Spinal cord (tissue), 10 donors: ENCODE measurements at places on chromosomes 6 and 20. TPM values are rescaled to one million over a fixed set of nuclear protein-coding genes. Genes with fewer than 3 reads are reported as not detected.

Gene MYH7B
- polyA plus RNA-seq, result 5.5 TPM

Gene SRSF3
- polyA plus RNA-seq, result 336 TPM

Gene TMC2
- polyA plus RNA-seq, result 3.5 TPM

Gene ETV7
- 0.29 TPM for polyA plus RNA-seq

Gene EMILIN3
- polyA plus RNA-seq, result 9.9 TPM

DNA sequence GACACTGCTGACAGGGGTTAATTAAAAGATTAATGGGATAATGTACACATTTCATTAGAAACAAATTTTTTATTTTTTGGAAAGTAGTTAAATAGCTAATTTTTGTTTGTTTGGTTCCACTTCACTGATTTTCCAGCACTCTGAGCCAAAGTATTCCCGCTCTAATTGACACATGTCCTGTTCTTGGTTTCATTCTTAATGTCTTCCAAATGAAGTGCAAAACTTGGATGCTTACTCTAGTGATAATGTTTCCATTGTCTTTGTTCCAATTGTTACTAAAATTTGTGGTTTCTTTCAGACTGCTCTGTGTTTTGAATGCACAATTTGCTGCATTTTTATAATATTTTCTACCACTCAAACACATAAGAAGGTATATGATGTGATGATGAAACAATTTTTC lies 794.3 kb downstream of the PHF3 start:
- no peak for DNase-seq

GRCh38 chr6:19413323-19413722 lies 423.8 kb upstream of the ID4 start:
- no peak for DNase-seq

DNA sequence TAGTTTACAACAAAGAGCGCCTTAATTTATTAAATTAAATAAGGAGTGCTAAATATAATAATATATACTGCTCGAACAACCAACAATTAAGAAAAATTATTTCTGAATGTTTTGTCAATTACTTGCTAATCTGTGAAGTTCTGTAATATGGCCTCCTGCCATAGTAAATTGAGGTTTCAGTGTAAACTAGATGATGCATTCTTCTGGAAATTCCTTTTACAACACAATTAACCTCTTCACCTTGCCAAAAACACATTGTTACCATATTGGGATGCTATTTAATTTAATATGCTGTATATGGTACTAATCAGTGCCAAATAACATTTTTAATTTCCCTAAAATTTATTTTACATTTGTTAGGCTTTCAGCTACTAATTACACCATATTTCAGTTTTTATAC lies 808.4 kb upstream of the CITED2 start:
- DNase-seq, result no peak

DNA sequence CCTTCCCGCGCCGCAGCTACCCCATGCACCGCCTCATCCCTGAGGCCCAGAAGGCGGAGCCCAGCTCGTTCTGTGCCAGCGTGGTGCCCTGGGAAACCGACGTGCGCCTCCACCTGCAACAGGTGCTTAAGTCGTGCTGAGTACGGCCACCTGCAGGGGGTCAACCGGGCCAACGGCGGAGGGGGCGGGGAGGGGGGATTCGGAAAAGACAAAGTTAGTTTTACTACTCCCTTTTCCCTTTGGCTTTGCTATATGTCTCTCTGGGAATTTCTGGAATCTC lies 168.9 kb downstream of the CDK19 start:
- no peak for DNase-seq

DNA sequence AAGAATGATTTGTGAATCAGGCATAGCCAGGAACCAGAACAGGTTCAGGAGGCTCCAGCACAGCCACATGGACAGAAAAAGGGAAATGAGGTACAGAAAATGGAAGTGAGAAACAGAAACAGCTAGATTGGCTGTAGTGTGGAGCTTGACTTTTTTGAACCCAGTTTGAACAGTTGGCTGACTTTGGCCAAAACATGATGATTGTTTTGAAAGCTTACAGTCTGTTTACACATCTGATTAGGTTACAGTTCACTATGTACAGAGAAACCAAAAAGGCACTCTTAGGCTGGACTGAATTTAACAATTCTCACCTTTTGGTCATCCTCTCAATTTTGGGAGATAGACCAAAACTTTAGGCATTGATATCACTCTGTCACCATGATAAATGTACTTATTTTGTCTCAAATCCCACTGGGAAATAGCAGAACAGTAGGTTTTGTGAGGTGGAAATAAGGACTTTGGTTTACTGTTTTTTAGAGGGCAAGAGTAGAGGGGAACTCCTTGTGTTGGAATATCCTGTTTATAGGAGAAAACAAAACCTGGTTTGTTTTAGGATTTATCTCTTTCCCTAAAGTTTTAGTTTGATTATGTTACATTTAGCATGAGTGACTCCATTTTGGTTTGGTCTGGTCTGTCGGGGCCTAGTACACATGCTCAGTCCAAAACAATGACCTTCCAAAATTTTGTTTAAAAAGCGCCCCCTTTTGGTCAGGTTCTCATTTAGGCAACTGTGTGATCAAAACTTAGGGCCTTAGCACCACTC lies 123.1 kb downstream of the OLIG3 start:
- no peak for DNase-seq

GRCh38 chr6:129104131-129104530 lies 221.2 kb downstream of the LAMA2 start:
- DNase-seq, result no peak

DNA sequence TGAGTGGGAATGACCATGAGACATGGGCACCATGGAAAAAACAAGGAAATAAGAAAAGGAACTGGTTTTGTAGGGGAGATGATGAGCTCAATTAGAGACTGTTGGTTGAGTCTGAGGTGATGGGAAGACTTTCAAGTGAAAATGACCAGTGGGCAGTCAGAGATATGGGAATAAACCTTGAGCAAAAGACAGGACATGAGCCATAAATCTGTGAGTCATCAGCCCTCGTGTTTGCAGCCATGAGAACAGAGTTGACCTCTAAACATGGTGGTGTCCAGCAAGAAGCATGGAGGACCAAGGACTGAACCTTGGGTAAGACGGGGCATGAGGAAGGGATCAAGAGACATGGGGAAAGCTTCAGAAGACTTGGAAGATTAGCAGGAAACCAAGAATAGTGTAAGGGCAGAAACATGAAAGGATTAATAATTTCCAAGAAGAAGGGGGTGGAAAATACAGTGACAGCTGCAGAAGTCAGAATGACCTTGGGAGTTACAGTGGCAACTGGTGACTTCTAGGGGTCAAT lies 280.6 kb upstream of the PRDM1 start:
- DNase-seq, result no peak

GRCh38 chr20:51489611-51490010 lies 52.9 kb downstream of the NFATC2 start:
- DNase-seq, result no peak

GRCh38 chr6:164099269-164099865 lies 684.8 kb downstream of the QKI start:
- no peak for DNase-seq

DNA sequence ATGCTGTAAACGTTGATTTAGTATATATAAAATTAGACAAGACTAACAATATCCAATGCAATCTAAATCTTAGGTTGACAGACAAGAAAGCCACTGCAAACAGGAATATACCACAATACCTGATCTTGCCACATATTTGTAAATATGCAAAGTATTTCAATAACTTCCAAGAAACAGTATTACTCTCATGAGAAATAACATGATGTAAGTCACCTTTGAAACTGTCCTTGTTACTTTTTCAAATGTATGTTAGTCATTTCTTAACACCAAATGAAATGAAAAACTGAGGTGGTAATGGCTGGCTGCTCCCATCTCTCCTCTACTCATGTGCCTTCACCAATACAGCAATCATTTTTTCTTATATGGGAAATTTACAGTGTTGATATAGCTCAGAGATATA lies 118.7 kb downstream of the ATG5 start:
- no peak for DNase-seq

DNA sequence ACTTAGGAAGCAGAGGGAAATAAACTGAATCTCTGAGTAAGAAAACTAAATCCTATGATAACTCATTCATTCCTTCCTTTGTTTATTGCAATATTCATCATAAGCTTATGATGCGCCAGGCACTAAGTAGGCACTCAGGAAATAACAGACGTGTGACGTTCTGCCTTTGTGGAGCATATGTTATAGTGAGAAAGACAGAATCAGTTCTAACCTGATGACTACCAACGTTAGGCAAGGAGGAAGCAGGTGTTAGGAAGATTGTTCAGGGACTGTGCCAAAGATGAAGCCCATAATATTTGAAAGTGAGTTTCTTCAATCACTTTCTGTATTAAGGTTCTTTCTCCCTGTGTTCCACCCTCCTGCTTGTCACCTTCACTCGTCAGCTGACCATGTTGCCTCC lies 3.6 kb downstream of the HLA-DQA2 start:
- no peak for DNase-seq

DNA sequence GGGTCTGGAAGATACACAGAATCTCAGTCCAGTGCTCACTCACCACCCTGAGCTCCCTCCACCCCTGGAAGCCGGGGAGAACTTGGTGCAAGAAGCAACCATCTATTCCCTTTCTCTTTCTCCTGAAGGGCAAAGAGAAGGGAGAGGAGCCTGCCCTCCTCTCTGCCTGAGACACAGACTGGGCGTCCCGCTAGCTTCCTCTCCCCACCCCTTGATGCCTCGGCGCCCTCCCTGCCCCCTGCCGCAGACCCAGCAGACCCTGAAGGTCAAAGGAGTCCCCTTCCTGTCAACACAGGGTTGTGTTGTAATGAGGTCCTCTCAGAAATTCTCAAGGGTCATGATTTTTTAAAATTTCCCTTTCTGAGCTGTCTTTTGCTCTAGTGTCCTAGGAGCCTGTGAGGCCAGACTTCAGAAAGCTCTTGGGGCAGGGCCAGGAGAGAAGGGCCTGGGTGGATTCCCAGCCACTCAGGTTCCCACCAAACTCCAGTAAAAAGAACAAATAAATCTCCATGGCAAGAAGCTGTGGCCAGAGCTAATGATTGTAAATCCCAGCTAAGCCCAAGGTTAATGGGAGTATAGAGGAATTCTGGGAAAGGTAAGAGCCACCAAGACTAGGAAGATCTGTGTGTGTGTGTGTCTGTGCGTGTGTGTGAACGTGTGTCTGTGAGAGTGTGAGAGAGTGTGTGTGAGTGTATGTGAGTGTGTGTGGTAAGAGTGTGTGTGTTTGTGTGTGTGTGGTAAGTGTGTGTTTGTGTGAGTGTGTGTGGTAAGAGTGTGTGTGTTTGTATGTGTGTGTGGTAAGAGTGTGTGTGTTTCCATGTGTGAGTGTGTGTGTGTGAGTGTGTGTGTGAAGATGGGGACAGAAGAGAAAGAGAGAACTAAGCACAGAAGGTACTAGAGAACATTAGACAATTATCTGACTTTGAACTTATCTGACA lies 1.1 kb upstream of the JPH2 start:
- peak; percentile 70 for DNase-seq

- no peak for DNase-seq
Measured at GRCh38 chr6:6766230-6766905, 177.8 kb downstream of the LY86 start.

GRCh38 chr20:63265891-63266515 lies 6.6 kb upstream of the ARFGAP1 start:
- DNase-seq, result no peak

DNA sequence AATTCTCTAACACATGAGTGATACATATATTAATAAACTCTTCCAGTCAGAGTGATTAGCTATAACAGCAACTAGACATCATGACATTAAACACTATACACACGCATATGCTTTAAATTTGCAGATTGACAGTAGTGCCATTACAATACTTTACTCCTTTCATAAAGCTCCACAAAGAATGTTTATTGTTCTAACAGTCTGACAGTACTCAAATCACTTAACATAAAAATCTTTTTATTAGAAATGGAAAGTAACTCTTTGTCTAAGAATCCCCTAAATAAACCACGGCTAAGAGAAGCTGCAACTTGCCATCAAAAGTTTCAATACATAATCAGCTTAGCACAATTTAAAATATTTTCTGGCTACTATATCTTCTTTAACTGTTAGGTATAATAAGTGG lies 24.0 kb downstream of the SNX3 start:
- no peak for DNase-seq

GRCh38 chr6:67863346-67863745 lies 771.7 kb upstream of the ADGRB3 start:
- no peak for DNase-seq

DNA sequence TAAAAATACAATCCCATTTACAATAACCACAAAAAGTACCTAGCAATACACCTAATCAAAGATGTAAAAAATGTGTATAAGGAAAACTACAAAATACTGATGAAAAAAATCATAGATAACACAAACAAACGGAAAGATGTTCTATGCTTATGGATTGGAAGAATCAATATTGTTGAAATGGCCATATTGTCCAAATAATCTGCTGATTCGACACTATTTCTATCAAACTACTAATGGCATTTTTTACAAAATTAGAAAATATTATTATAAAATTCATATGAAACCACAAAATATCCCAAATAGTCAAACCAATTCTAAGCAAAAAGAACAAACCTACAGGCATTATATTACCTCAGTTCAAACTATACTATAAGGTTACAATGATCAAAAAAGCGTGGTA lies 978.3 kb upstream of the MAP3K7 start:
- DNase-seq, result no peak

DNA sequence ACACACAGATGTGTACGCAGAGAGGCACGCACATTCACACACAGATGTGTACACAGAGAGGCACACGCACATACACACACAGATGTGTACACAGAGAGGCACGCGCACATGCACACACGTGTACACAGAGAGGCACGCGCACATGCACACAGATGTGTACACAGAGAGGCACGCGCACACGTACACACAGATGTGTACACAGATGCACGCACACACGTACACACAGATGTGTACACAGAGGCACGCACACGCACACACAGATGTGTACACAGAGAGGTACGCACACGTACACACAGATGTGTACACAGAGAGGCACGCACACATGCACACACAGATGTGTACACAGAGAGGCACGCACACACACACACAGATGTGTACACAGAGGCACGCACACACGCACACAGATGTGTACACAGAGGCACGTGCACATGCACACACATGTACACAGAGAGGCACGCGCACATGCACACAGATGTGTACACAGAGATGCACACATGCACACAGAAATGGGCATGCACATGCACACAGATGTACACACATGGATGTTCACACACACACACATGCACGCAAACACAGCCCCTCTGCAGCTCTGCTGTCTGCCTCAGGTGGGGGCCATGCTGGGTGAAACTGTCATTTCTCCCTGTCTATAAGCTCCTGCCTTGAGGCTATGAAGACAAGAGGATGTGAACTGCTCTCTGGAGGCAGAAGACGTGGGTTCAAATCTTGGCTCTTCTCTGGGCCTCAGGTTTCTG lies 14.3 kb upstream of the MYT1 start:
- DNase-seq, result no peak

DNA sequence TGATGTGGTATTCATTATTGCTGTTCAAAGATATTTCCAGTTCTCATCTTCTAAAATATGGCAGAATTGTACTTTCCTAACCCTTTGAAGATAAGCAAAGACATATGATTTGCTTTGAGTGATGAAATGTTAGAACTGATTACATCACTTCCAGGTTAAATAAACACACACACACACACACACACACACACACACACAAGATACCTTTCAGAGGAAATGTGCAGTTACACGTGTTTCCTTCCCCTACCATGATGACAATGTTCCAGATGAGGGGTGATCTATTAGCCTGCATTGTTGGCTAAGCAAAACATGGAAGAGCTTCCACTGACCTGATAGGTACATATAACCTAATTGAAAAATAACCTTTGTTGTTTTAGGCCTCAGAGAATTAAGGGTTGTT lies 11.7 kb upstream of the FRK start:
- no peak for DNase-seq
